ENCODE measurements at places on chromosomes 6 and 20. TPM values are rescaled to one million over a fixed set of nuclear protein-coding genes. Genes with fewer than 3 reads are reported as not detected.

Gene LTA
- 0.10 TPM for total RNA-seq

Gene TMEM74B
- total RNA-seq = 3.1 TPM

Gene PTK6
- total RNA-seq = 2.7 TPM

Gene KIF3B
- total RNA-seq = 22.5 TPM

Gene BMP5
- not detected for total RNA-seq

Gene FUT9
- not detected for total RNA-seq

Gene HSPA1A
- 157 TPM for total RNA-seq

Gene MCM9
- total RNA-seq = 5.4 TPM

Gene SLC25A27
- total RNA-seq = 0.70 TPM

Gene C20orf96
- total RNA-seq = 11.2 TPM

Gene FILIP1
- total RNA-seq = 0.19 TPM

Gene FAM217A
- not detected for total RNA-seq

Gene PPP1R3G
- total RNA-seq = 1.6 TPM

Gene DYNLT2
- 0.65 TPM for total RNA-seq

All from A549 treated with RU486 at 1 μM for 4 hours (cell line).